ENCODE measurements at places on chromosomes 11 and 22.
A peak's percentile ranks its signal among the peaks of the same experiment; 100 is the strongest.

DNA sequence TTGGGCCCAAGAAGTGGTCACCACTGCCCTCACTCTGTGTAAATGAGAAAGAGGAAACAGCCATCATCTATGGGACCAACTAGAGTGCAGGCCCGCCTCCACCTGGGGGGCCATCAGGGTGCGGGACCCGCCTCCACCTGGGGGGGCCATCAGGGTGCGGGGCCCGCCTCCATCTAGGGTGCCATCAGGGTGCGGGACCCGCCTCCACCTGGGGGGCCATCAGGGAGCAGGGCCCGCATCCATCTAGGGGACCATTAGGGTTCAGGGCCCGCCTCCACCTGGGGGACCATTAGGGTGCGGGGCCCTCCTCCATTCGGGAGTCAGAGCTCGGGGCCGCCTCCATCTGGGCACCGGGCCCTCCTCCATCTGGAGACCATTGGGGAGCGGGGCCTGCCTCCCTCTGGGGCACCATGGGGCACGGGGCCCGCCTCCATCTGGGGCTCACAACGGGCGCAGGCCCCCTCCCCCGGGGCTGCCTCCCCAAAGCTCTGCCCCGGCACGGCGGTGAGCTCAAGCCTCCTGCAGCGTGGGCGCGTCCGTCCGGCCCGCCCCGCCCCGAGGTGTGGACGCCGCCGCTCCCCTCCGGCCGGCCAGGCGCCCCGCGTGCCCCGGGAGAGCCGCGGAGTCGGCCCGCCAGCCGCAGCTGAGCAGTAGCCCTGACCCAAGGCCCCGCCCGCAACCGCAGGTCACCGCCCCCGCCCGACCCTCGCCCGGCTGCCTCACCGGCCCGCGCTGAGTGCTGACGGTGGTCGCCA is 512 bp downstream of the TOLLIP start:
- no peak for DNase-seq

DNA sequence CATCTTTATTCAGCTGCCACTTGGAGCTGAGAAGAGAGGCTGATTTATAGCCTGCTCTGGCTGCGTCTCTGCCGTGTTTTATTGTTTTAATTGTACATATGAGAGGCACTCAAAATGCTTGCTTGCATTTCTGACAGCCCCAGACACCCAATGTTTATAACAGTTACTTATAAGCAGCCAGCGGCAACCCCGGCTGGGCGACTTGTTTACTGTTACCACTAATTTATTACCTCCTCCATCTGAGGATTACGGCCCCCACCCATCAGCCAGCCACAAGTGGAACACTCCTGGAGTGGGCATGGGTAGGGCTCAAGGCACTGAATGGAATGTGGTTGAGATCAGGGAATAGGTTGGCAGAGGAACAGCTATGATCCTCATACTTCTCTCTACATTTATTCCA is 61.2 kb downstream of the CLPB start:
- DNase-seq = no peak

DNA sequence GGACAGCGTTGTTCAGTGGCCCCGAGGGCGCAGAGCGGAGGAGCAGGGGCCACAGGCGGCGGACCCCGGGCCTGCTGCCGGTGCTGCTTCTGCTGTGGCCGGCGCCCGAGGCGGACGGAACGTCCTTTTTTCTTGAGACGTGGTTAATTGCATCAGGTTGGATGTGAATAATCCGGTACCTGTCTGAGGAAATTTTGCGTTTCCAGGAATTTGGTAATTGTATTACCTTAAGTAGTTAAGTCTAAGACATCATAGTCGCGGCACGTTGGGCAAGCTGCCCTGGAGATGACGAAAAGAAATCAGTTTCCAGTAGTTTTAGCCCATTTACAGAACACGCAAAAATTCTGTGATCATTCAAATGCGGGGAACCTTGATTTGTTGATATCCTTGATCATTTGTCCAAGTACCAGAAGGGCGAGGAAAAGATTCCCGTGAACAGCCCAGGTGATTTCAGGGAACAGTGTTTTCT is 789 bp downstream of the SPECC1L start:
- no peak for DNase-seq

GRCh38 chr11:110711776-110712658 is at the start of gene ARHGAP20:
ARHGAP20 (minus strand) TSS chr11:110712437; CDS start chr11:110712231, 206 bp downstream.
- peak; percentile 69 for DNase-seq

DNA sequence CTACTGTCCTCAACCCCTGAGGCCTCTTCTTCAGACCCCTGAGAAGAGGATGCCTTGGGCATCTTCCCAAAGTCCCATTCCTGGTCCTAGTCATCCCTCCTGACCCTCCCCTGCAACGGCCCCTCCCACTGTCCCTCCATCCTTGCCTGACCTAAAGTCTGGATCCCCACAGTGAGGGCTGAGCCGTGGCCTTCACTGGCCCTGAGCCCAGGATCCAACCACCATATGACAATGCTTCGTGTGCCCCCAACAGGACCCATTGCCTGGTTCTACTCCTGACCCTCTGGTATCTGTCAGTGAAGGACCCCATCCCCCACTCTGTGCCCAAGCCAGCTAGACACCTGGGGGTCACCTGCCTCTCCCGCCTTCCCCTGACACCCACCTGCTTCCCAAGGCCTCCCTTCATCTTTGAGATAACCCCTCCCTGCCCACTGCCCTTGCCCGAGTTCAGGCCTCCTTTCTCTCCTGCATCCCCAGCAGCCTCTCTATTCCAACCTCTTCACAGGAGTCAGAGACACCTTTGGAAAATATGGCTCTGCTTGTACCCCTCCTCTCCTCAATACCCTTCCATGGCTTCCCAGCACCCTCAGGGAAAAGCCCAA is 48.0 kb downstream of the LRRC32 start:
- peak; percentile 48 for DNase-seq

DNA sequence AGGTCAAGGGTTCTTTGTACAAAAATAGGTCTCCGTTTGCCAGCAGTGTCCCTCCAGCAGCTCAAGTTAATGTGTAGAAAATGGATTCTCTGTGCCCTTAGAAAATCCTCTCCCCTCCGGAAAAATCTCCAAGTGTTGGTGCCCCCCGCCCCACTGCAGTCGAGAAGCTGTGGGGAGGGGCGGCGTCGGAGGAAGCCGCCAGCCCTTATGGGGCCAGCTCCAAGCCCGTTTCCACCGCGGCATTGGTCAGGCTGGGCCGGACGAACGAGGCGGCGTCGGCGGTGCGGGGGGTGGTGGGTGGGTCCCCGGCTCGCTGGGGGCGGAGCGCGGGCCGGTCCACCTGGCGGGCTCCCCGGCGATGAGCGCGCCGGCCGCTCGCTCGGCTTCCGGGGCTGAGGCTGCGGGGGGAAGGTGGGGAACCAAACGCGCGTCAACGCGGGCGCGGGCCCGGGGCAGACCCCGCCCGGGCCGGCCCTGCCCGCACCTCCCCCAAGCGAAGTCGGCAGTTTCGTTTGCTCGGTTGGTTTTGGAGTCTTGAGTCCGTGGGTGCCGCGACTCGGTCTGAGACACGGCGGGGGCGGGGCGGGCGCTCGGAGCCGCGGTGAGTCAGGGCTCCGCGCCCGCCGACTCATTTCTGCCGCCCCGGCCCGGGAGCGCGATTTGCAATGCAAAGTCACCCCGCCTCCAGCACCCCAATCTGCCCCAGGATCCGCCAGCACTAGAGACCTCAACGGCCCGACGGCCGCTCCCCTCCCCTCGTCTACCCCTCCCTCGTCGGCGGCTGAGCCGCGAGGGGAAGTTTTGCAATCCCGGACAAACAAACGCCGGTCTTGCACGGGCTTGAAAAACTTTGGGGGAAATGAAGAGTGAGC is 1.4 kb downstream of the ASCL2 start:
- DNase-seq = peak; percentile 66

Measured in tibial artery (tissue), 4 donors.